ENCODE measurements at places on chromosomes 7 and 10.

GRCh38 chr7:1693991-1694524 is 24.0 kb downstream of the ELFN1 start:
- no peak for DNase-seq

DNA sequence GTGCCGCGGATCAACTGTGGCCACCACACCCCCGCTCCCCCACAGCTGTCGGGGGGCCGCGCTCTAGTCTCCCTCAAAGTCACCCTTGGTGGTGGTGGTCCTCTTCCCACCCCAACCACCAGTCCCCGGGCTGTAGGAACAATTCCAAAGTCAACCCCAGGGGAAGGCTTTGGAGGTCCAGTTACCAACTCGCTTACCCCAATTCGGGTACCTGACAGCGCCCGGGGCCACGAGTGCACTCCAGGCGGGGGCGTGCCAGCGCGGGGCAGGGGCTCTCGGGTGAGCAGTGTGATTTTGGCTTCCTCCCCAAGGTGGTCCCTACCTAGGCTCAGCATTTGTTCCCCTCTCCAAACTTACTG is 584 bp upstream of the ZMIZ1 start:
- DNase-seq = peak; percentile 28

GRCh38 chr7:20270867-20271266 is 53.7 kb upstream of the MACC1 start:
- DNase-seq = no peak

GRCh38 chr10:43648398-43649184 is at the start of gene ZNF32:
ZNF32 (minus strand) TSS chr10:43648881; CDS start chr10:43646133, 2,748 bp downstream.
- peak; percentile 74 for DNase-seq
